ENCODE measurements at places on chromosomes 1 and 21.
A peak's percentile ranks its signal among the peaks of the same experiment; 100 is the strongest.

GRCh38 chr1:189657715-189658114 is 819.9 kb downstream of the BRINP3 start:
- peak; percentile 72 for DNase-seq

GRCh38 chr21:31346256-31346821 is 2.3 kb upstream of the TIAM1 start:
- no peak for DNase-seq

- DNase-seq = no peak
Observed at GRCh38 chr1:247298124-247298481, 33.6 kb downstream of the ZNF496 start.

DNA sequence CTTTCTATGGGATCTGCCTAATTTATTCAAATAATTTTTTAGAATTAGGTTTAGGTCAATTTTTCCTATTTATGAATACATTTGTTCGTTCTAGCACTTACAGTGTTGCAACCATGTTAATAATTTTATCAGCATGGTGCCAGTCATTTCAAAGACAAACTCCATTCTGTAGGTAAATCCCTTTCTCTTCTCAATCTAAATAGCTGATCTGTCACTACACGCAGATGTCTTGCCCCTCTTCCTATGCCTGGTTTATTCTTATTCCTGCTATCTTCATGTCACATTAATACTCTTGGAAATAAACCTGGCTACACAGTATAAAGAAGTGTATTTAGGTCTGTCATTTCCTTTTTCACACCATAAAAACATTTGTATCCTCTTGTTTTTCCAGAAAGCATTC is 1172.4 kb downstream of the BRINP3 start:
- no peak for DNase-seq
